ENCODE measurements at places on chromosomes 11 and 22. TPM values are rescaled to one million over a fixed set of nuclear protein-coding genes. Genes with fewer than 3 reads are reported as not detected.

DNA sequence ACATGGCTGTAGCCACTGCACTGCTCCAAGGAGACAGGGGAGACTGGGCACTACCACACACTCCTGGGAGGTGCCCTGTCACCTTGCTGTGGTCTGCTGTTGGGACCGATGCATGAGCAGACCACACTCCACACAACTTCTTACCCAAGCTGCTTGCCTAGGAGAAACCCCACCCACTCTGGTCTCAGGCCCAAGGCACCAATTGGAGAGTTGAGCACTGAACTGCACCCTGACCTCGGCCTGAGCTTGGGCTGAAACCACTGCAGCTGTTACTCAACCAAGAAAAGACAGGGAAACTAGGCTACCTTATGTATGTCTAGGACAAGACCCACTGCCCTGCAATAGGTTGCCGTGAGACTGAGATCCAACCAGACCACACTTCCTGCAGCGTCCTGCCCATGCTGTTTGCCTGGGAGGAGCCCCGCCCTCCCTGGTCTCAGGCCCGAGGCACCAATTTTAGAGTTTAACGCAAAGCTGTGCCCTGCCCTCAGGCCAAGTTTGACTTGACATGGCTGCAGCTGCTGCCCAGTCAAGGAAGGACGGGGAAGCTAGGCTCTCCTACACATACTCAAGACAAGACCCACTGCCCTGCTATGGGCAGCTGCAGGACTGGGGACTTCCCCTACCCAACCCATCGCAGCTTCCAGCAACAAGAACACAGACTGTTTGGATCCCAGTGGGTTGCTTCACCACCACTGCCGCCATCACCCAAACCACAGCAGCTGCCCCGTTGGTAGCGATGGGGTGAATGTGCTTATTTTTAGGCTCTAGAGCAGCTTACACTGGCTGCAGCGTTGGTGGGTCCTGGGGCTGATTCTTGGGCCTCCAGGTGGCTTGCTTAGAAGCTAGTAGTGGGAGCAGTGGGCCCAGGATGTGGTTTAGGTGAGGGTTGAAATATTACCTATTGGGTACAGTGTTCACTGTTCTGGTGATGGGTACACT lies 66.8 kb downstream of the BRD1 start:
- DNase-seq = no peak

- DNase-seq = peak; percentile 29
Measured at GRCh38 chr11:66002648-66003225, 434 bp downstream of the BANF1 start.

GRCh38 chr11:128240546-128240945 lies 346.8 kb downstream of the ETS1 start:
- DNase-seq = no peak

DNA sequence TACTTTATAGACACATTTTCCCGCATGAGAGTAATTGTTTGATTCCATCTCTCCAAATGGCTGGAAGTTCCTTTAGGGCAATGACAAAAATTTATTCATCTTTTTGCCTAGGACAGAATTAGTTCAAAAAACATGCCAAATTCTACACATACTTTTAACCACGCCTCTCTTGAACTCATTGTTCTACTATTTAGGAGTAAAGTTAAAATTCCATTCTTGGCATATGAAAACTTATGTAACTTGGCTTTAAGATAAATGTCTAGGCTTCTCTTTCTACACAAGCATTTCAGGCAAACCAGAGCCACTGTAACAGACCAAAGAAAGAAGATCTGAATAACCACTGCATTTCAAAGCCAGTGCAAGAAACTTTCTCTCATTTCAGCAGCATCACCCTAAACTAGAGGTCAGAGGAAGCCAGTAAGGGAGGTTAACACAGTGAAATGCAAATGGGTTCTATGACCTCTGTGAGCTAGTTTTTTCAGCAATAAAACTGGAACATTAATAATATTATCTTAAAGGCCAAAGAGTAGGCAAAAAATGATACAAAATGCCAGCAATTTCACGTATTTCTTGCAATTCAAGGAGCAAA lies 73.0 kb downstream of the RSF1 start:
- DNase-seq = no peak

GRCh38 chr11:14544611-14545010 lies 24.4 kb upstream of the PSMA1 start:
- DNase-seq = no peak

- no peak for DNase-seq
Measured at GRCh38 chr22:50722048-50722701, 15.8 kb upstream of the ACR start.

DNA sequence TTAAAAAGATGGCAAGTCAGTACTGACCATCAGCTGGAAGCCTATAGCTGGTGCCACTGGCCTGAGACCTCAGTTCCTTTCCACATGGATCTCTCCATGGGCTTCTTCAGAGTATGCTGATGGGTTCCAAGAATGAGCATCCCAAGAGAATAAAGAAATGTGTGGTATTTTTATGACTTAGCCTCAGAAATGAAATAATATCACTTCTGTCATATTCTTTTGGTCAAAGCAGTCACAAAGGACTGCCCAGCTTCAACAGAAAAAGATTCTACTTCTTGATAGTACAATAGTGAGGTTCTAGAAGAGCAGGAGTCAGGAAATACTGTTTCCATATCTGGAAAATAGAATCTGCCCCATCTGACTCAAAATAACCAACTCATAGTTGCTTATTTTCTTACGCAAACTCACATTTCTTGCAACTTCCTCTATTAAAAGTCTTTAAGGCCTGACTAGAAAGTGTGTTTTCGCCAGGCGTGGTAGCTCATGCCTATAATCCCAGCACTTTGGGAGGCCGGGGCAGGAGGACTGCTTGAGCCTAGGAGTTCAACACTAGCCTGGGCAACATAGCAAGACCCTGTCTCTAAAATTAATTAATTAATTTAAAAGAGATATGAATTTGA lies 116.9 kb downstream of the SIK3 start:
- no peak for DNase-seq

DNA sequence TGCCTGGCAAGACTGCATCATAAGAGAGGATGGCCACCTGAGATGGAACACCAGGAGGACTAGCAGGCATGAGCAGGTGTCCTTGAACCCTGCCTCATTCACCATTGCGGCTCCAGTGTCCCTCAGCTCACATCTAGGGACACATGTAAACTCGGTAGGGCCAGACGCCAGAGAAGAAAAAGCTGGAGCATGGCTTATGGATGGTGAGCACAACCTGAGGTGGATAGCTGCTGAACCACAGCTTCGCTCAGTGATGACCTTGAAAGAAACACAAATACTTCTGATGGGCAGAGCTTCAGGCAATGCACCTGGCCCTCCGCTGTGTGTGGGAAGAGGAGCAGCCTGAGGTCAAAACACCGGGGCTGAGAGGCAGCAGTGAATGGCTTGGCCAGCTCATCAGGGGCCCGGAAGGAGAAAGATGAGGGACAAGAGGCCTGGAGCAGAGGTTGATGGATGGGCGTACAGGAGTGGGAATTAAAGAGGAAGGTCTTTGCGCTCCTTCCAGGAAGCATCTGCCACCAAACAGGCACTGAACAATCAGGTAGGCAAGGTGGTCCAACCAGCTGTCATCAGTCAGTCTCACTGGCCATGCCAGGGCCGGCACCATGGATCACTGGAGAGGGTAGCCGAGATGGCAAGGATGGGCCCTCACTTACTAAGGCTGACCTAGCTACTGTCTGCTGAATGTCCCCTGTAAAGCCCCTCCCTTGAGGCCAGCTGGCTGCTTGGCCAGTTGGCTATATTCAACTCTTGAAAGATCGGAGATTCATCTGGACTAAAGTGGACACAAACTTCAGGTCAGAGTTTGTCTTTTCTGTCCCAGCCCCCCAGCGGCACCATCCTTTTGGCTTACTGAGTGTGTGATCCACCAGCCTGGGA lies 89.7 kb downstream of the MYEOV start:
- DNase-seq = no peak

GRCh38 chr22:44450503-44450902 lies 47.5 kb downstream of the RTL6 start:
- no peak for DNase-seq

DNA sequence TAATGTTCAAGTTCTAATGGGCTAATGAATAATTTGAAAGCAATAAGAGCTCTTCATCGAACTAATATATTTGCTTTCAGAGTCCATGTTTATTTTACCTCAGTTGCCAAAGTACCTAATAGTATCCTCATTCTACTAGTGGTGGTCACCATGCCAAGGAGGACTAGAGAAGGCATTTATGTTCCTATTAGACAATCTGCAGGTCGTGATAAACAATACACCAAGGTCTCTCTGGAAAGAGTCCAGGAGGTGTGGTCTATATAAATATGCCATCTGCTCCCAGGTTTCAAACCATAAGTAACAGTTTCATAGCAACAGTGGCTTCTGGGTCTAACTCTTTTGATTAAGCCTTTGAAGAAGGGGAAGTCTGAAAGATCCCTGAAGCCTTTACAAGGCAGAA lies 42.9 kb downstream of the ARFGAP3 start:
- DNase-seq = no peak

GRCh38 chr11:134724779-134725140 lies 312.7 kb upstream of the B3GAT1 start:
- DNase-seq = no peak

- DNase-seq = peak; percentile 52
Measured at GRCh38 chr22:41526830-41527799, 17.2 kb downstream of the POLR3H start.

- no peak for DNase-seq
Measured at GRCh38 chr11:93804879-93805278, 20.8 kb downstream of the MED17 start.

- DNase-seq = no peak
Measured at GRCh38 chr11:12066799-12067508, 43.4 kb upstream of the MICAL2 start.

GRCh38 chr11:81573367-81573766 lies 1160.3 kb downstream of the FAM181B start:
- no peak for DNase-seq

DNA sequence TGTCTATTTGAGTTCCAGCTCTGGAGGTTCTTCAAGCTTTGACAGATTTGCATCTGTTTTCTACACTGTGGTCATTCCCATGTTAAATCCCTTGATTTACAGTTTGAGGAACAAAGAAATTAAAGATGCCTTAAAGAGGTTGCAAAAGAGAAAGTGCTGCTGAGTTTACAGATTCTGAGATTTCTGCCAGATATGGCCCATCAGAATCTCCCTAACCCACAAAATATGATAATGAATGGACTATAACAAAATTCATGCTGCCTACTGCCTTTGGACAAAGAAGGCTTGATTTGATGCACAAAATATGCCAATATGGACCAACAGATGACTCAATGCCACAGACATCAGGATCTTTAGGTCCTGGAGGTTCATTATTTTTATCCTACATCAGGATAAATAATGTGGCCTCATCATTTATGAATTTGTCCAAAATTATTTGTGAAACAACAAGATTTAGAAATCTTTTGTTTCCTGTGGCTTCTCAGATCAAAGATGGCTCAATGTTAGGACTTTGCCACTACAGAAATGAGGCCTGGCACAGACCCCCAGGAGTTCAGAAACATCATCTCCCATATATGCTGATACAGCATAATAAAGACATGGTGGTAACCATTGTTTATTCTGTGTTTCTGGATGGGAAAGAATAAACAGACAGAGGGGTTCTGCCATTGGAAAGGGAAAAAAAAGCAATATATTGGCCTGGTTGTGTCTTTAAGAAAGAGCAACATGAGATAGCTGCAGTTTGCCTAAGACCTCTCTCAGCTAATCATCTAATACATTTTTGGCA lies 6.7 kb downstream of the OR5AN1 start:
- DNase-seq = no peak

- DNase-seq = no peak
Measured at GRCh38 chr11:107860688-107861087, 2.1 kb upstream of the SLC35F2 start.

DNA sequence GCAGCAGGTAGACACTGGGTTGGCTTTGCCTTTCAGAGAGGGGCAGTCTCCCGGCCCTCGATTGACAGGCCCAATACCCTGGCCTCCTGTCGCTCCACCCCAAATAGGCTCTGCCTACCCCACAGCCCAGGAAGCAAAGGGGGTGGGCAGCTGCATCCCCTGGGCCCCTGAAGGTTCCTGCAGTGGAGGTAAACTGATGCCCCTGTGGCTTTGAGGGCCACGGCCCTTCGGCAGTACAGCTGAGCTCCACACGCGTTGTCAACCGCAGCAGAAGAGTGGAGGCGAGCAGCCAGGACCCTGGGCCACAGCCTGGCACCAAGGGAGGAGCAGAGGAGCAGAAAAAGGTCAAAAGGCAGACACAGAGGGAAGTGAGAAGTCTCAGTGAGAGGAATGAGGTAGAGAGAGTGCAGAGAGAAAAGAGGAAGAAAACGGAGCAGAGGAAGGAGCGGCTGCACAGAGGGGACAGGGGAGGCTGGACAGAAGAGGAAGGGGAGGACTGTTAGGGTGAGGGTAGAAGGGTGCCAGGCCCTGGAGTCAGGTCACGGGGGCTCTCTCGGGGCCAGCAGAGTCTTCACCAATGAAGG lies 64.0 kb downstream of the SLC22A12 start:
- no peak for DNase-seq

GRCh38 chr11:69009441-69010211 lies 3.4 kb downstream of the MRGPRF start:
- DNase-seq = no peak

GRCh38 chr11:96715208-96715607 lies 325.4 kb downstream of the JRKL start:
- DNase-seq = no peak

DNA sequence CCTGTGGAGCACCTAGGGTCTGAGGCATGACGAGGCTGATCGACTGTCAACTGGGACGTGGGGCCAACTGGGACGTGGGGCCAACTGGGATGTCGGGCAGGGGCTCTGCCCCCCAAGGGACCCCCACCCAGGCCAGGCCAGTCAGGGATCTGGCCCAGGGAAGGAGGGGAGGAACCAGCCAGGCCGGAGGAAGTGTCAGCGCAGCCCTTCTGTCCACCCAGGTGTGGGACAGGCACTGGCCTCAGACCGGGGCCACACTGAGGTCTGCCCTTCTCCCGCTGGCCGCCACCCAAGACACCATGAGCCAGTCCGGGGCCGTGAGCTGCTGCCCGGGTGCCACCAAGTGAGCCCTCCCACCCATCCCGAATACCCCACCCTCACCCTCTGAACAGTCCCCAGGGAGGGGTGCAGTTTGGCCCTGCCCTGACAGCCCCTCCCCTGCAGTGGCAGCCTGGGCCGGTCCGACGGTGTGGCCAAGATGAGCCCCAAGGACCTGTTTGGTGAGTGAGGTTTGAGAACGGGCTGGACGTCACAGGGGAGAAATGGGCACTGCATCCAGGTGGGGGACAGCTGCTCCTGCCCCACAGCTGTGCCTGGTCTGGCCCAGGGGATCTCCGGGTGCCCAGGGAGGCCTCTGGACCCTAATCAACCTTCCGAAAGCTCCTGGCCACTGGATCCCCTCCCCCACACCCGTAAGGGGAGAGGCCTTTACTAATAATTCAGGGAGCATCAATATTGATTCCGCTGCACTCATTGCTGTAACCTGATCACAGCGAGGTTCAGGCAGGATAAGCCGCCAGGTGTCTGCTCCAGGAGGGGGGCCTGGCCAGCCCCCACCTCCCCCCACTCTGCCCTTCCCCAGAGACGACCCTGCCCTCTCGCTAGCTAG lies 3.3 kb downstream of the EPS8L2 start:
- no peak for DNase-seq

- no peak for DNase-seq
Measured at GRCh38 chr11:57791321-57792059, 29.9 kb downstream of the CTNND1 start.

OPCML gene
- not detected for total RNA-seq

SLC15A3 gene
- total RNA-seq = 0.75 TPM

OR52I1 gene
- not detected for total RNA-seq

SOX10 gene
- 199 TPM for total RNA-seq

DNAJB13 gene
- total RNA-seq = 0.40 TPM

ASPHD2 gene
- 3.5 TPM for total RNA-seq
